ENCODE measurements at places on chromosomes 12 and 14. TPM values are rescaled to one million over a fixed set of nuclear protein-coding genes. Genes with fewer than 3 reads are reported as not detected.

OR11H12 gene
- not detected for total RNA-seq

NKX2-8 gene
- not detected for total RNA-seq

CCDC175 gene
- not detected for total RNA-seq

EXOC3L4 gene
- not detected for total RNA-seq

DNA sequence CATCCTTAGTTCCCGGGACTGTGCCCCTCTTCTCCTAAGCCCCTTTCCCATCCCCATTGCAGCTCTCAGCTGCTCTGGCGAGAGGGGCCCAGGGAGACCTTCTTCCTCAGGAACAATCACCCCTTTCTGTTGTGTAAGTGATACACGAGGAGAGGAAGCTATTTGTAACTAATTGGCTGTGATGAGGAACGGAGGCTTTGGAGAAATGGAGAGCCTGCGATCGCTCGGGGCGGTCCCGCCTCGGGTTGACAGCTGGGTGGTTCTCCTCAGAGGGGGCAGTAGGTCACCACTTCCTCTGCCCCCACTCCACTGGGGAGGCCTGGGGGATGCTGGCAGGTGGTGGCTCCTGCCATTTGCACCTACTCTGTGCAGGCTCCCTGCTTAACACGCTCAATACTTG lies 6.6 kb upstream of the PGF start:
- DNase-seq: no peak

GRCh38 chr12:120240495-120240833 lies 25.1 kb downstream of the PXN start:
- DNase-seq: peak; percentile 51

GRCh38 chr12:109594556-109595317 lies 21.1 kb downstream of the MVK start:
- no peak for DNase-seq

DNA sequence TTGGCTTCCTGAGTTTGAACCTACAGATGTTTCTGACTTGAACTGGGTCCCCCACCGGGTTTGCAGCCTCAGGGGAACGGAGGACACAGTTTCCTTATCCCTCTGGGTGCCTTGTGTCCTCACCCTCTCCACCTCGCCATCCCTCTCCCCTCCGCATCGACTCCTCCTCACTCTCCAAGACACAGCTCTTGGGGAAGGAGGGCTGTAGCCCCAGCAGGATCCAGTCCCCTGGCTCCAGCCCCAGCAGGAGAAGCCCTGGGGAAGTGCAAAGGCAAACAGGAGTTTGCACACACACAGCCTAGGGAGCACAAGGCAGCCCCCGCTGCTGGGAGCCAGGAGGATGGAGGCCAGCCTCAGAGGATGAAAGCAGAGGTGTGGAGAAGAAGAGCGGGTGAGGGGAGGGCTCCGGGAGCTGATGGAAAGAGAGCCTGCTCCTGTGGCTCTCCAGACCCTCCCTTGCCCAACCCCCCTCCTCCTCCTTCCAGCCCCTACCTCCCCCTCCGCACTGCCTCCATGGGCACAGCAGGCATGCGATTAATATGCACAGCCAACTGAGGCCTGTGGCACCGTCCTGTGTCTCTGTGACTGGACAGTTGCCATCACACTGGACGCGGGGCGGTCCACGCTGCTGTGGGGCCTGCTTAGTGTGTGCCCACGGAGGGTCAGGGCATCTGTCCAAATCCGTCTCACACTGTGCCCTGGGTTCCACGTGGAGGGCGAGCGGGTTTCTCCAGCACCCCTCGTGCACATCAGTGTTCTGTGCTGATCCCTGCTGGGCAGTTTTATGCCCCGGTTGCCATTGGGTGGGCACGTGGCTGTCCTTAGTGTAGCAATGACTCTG lies 193.7 kb upstream of the DIO3 start:
- DNase-seq: no peak

DNA sequence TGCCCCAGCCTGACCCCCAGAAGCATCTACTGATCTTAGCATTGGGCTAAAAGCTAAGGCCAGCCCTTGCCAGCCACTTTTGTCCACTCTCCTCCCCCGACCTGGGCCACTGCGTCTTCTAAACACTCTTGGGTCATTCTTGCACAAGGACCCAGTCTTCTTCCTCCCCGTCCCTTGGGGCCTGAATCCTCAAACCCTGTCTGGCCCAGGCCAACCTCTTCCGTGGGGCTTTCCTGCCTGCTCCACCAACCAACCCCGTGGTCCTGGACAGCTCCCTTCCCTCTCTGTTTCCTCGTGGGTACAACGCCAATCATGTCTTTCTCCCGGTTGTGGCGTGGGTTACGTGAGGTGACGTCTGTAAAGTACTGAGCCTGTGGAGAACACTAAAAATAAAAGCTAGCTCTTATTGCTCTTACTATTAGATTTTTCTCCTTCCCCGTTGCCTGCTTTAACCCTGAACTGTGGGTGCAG lies 21.5 kb downstream of the FAM222A start:
- DNase-seq: no peak

DNA sequence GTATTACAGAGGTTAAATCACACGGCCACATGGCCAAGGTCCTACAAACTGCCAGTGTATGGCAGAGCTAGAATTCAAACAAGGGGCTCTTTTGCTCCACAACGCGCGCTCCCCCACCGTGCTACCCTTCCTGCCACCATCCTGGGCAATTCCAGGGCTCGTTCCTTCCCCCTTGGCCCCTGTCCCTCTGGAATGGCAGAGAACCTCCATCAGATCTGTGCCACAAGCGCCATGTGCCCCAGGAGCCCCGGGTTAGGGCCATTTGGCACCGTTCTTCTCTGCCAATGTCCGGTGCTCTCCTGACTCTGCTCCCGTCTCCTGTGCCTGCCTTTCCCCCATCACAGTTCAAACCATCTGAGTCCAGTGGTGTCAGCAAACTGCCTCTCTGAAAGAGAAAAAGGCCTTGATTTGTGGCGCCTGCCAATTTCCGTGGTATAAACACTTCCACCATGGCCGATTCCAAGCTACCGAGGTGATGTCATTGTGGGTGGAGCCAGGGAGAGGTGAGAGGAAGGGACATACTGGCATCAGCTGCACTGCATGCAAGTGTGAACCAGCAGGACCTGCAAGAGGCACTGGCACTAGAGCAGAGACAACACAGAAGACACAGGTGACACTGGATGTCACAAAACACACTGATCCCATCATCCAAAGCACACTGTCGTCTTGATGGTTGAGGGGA lies 163.1 kb downstream of the CALM1 start:
- DNase-seq: no peak

- DNase-seq: peak; percentile 42
These were observed 7.4 kb downstream of the ACOT2 start for GRCh38 chr14:73576391-73576790.

- DNase-seq: no peak
These were observed 562 bp upstream of the GLIPR1L2 start for GRCh38 chr12:75390156-75390898.
